Right lung (tissue), 10 donors: ENCODE measurements at places on chromosomes 6 and 20. TPM values are rescaled to one million over a fixed set of nuclear protein-coding genes. Genes with fewer than 3 reads are reported as not detected.

GRCh38 chr6:33392595-33392948 is 949 bp downstream of the KIFC1 start:
- no peak for DNase-seq

DNA sequence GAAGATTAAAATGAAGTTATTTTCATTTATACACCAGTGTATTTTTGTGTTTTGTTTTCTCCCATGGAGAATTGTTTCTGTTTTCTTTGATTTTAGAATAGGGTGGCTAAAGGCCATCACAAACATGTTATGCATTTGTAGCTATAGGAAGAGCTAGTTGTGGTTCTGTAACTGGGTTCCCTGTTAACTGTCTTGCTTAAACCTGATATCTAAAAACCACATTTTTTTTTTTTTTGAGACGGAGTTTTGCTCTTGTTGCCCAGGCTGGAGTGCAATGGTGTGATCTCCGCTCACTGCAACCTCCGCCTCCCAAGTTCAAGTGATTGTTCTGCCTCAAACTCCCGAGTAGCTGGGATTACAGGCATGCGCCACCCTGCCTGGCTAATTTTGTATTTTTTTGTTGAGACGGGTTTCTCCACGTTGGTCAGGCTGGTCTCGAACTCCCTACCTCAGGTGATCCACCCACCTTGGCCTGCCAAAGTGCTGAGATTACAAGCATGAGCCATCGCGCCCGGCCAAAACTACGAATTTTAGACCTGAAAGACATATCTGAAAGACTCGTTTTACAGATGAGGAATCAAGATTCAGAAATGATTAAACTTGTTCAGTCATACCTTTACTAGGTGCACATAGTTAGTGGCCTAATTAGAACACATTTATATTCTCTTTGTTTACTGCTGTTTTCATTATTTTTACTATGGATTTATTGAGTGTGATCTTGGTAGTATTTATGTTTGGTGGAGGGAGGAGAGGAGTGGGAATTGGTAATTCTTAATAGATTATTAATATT is 18.0 kb downstream of the SCAF8 start:
- no peak for DNase-seq

GRCh38 chr6:101605874-101606273 is 212.4 kb downstream of the GRIK2 start:
- no peak for DNase-seq

DNA sequence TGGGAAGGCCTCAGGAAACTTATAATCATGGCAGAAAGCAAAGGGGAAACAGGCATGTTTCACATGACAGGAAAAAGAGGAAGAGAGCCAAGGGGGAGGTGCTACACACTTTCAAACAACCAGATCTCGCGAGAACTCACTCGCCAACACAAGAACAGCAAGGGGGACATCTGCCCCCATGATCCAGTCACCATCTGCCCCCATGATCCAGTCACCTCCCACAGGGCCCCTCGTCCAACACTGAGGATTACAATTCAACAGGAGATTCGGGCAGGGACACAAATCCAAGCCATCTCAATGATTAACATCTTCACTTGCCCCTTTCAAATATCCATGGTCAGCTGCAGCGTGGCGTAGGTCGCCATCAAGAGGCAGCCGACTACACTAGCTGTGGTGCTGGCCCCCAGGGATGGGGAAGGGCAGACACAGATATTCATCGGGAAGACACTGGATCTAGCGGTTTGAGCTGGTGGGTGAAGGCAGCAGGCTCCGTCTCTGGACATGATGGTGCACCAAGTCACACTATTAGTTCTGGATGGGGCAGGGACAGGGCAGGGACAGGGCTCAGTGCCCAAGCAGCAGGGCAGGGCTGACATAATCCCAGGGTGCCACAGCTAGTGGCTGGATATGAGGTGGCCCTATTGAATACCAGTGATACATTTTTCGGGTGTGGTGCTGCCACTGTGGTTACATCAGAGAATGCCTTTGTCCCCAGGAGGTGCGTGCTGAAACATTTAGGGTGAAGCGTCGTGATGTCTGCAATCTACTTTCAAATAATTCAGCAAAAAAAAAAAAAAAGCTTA is 31.6 kb downstream of the TUBB2B start:
- no peak for DNase-seq

GRCh38 chr6:56749632-56750151 is 107.0 kb upstream of the DST start:
- no peak for DNase-seq

- DNase-seq: no peak
These were observed 50.7 kb downstream of the CLIC5 start for GRCh38 chr6:45965007-45965406.

DNA sequence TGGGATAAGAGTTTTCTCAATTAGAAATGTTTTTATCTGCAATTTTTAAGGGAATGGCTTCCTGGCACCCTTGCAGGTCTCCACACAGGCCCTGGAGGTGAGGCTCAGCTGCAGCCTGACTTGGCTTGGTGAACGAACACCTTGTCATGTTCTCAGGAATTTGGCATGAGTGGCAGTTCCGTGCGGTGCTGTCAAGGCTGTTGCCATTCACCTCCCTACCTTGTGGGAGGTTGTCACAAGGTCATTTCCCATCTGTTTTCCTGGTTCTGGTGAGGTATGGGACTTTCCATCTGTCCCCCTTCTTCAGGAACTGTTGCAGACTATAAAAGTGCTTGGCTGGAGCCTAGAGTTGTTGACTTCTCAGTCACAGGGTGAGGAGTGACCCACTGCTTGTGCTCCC is 82.9 kb downstream of the ELOVL4 start:
- DNase-seq: no peak

- DNase-seq: no peak
These were observed 160.0 kb upstream of the DTNBP1 start for GRCh38 chr6:15822835-15823234.

Gene TREML2
- 0.23 TPM for polyA plus RNA-seq

DNA sequence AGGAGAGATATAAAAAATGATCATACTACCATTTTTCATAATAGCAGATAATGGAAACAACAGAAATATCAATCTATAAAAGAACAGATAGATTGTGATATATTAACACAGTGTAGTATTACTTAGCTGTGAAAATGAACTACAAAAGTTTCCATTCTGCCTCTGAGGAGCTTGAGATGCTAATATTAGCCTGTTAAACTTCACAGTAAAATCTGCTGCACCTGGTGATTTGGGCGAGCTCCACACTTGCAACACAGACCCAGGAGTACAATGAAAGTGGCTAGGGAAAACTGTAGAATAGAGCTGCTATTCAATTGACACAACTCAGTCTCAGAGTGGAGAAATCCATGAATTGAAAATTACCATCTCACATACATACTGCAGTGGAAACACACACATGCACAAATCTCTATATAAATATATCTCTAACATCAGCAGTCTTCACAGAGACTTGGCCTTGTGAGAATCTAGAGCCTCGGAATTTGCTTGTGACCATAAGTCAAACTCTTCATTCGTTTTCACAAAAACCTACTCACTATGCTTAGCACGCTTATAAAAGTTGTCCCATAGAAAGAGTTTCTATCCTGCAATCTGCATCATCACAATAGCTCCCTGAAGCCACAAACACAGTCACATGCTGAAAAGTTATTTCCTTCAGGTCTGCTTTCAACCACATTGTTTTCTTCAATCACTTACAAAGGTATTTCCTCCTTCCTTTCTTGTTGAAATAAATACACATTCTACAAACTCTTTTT is 133.0 kb downstream of the PAK5 start:
- no peak for DNase-seq

GRCh38 chr6:35711731-35712130 is 23.0 kb upstream of the FKBP5 start:
- DNase-seq: no peak

DNA sequence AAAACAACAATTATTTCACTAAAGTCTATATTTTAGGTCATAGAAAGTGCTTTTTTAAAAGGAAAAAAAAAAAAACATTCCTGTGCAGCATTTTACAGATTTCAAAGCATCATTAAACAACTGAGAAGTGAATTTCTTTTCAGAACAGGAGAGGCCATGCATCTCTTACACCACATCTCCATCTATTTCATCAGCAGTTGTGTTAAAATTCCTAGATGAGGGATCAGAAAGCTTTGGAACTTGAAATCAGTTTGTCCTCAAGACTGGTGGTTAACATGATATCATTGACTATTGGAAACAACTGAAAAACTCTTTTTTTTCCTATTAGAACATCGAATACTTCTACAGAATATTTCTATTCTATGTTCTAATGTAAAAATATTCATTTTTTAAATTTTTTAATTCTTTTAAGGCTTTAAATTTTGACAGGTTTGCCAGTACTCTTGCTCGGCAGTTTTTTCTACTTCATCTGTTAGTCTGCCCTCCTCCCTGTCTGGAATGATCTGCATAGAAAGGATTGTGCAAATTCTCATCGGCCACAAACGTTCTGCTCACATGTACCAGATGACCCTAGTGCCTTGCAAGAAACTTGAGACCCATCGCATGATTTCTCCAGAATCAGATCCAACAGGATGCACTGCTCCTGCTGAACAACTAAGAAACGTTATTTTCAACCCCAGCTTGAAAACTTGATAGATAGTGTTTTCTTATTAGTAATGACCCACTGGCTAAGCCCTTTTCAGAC is 411.0 kb upstream of the AGPAT4 start:
- DNase-seq: no peak

DNA sequence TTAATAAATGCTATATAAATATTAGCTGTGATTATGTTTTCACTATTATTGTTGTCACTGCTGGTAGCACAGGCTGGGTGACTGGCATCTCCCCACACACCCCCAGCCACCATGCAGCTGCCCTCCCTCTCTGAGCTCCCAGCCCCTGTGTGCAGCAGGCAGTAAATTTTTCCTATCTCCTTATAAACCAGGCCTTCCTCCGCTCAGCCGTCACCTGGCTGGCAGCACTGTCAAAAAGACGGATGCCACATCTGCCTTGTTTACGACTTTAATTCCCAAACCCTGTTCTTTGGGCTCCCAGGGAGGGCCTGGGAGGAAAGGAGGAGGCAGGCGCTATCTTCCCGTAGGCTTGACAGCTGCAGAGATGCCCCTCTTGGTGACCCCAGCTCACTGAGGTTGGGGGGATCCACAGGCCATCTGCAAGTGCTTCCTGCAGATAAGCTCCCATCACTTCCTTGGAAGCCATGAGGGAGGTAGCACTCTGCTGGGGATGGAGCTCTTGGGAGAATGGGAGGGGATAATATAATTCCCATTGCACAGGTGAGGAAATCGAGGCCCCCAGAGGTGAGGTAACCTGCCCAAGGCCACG is 94.5 kb downstream of the GRM4 start:
- DNase-seq: no peak

DNA sequence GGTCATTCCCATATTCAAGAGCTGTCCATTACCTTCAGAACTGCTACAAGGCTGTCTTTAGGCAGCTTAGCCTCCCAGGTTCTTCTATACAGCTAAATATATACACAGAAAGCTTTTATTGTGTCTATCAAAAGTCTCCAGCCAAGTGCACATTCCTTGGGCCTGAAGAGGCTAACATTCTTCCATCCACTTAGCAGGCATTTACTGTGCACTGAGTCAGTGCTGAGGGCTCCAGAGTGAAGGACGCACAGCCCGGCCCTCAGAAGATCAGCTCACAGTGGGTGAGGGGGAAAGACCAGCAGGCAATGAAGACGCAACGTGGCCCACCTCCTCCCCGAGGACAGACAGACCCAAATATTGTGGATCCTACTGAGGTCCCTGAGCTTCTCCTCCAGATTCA is 569.9 kb downstream of the CDH26 start:
- no peak for DNase-seq

- DNase-seq: no peak
These were observed 306.1 kb upstream of the RGS17 start for GRCh38 chr6:153437193-153437592.

Gene CLIC1
- 272 TPM for polyA plus RNA-seq

GRCh38 chr20:10129749-10130148 is 88.9 kb upstream of the SNAP25 start:
- no peak for DNase-seq

DNA sequence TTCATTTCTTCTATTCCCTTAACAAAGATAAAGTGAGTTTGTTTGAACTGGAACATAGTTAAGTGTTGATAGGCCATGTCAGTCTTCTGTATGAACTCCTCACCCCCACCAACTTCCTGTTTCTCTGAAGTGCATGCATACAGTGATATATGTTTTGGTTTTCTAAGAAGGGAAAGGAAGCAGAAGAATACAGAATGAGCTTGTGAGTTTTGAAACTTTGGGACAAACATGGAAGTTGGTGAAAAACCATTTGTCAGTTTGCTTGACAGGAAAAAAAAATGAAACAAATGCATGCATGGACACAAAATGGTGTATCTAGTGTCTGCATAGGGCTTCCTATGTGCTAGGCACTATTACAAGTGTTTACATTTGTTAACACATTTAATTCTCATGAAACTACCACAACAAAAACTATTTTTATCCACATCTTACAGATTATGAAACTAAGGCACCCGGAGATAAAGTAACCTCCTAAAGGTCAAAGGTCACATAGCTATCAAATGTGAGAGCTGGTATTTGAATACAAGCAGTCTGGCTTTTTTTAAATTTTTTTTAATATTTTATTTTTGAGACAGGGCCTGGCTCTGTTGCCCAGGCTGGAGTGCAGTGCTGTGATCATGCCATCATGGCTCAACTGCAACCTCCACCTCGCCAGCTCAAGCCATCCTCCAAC is 105.9 kb downstream of the ADGRB3 start:
- no peak for DNase-seq

DNA sequence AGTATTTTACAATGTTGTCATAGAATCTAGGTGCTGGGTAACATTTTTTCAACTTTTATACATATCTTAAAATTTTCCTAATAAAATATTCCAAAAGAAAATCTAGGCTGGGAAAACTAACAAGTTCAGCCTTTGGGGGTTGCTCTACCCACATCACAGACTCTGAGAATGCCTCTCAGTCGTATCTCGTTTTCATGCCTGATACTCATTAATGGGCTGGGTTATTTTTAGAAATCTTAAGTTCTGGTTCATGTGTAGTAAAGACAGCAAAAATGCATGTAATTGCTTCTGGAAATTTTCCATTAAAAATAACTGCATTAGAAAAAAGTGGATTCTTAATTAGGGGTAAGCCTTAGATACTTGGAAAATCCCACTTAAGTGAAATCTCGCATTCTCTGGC is 149.3 kb downstream of the SLC24A3 start:
- no peak for DNase-seq

DNA sequence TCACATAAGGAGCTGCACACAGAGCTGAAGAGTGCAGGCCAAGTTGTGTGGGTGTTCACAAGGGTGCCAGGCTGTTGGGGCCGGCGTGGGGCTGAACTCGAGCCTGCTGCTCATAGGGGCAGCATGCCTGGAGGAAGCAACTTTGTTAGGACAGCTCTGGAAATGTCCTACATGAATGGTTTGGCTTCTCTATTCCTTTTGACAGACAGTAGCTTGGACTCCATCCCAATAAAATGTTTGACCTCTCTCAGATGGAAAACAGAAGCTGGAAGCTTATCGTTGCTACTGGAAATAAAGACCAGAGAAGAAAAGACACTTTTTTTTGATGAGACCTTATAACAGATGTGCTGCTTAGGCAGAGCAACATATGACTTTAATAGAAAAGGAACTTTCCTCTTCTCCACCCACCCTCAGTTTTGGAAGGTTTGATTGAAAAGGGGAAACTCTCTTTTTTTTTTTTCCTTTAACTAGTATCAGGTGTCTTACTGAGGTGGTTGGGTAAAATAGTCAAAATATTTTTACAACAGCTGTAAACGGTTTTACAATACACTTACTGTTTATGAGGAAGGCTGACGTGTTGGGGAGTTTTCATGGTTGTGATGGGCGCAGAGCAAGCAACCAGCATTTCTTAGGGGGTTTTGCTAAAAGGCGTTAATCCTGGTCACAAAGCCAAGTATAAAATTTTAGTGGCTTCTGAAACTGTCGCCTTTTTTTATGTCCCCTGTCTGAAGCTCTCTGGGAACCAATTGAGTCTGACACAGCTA is 80.7 kb upstream of the EEF1E1 start:
- DNase-seq: no peak

GRCh38 chr6:35181308-35181932 is 32.3 kb upstream of the SCUBE3 start:
- DNase-seq: no peak

Gene SLC22A3
- polyA plus RNA-seq: 42.1 TPM
